Activated CD8-positive, alpha-beta T cell treated with anti-CD3 and anti-CD28 coated beads for 36 hours (primary cell): ENCODE measurements at places on chromosomes 12 and 14. TPM values are rescaled to one million over a fixed set of nuclear protein-coding genes. Genes with fewer than 3 reads are reported as not detected.

GRCh38 chr12:45219621-45220020 lies 3.7 kb downstream of the ANO6 start:
- H3K27me3 ChIP-seq, result no peaks in the 10 kb centered on the region
- no peak for DNase-seq
- no peaks in the 10 kb centered on the region for H3K36me3 ChIP-seq
- H3K27ac ChIP-seq, result no peak overlapping the region

The BLOC1S1 gene
- total RNA-seq, result 84.6 TPM

The BDKRB2 gene
- total RNA-seq, result not detected

GRCh38 chr14:68793734-68794129 lies 865 bp upstream of the ZFP36L1 start:
- H3K36me3 ChIP-seq, result peaks cover 46% of the 10 kb centered on the region
- peaks cover 40% of the 10 kb centered on the region for H3K4me1 ChIP-seq

DNA sequence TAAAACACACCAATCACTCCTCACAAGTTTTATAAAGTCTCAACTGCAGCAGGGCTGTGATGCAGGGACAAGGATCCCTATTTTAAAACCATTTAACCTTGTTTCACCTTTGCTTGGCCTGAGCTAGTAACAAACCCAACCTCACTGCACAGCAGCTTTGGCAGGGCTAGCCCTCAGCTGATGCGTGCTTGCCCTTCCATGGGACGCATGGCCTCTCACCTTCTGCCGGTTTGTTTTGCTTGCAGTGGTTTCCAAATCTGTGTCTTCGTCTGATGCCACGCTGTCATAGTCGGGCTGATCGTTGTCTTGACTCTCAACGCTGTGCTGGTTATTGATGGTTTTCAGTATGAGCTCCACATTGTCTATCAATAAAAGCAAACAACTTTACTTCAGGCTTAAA lies 43.3 kb downstream of the GIT2 start:
- H3K4me1 ChIP-seq, result peaks cover 12% of the 10 kb centered on the region
- DNase-seq, result no peak
- H3K27ac ChIP-seq, result no peak overlapping the region
- H3K27me3 ChIP-seq, result no peaks in the 10 kb centered on the region

GRCh38 chr14:32827514-32827913 lies 111.2 kb upstream of the NPAS3 start:
- no peak overlapping the region for H3K27ac ChIP-seq
- H3K27me3 ChIP-seq, result no peaks in the 10 kb centered on the region
- H3K4me1 ChIP-seq, result no peaks in the 10 kb centered on the region
- no peak overlapping the region for H3K4me3 ChIP-seq
- no peak for DNase-seq

DNA sequence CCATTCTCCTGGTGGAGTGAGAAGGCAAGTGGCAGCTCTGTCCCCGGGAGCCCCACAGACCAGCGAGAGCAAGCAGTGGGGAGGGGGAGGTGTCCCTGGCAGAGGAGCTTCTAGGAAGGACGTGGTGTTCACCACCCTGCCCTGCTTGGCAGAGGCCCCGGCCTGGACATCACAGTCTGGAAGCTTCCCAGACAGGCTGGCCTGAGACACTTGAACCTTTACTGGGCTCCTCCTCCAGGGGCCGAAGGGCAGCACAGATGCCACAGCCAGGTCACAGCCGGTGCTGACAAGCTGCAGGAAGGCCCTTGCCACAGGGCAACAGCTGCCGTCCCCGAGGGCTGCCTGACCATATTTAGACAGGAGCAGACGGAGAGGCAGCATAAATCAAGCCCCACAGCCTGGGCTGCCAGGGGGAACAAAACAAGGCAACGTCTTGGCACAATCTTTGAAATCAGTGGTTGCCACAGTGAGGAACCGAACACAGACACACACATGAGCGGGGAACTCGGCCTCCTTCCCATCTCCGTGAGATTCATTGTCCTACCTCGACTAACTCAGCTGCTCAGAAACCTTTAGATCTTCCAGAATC lies 28.5 kb downstream of the PRIMA1 start:
- no peak overlapping the region for H3K4me3 ChIP-seq
- H3K4me1 ChIP-seq, result no peaks in the 10 kb centered on the region
- H3K27me3 ChIP-seq, result peaks cover 4% of the 10 kb centered on the region
- no peaks in the 10 kb centered on the region for H3K36me3 ChIP-seq

DNA sequence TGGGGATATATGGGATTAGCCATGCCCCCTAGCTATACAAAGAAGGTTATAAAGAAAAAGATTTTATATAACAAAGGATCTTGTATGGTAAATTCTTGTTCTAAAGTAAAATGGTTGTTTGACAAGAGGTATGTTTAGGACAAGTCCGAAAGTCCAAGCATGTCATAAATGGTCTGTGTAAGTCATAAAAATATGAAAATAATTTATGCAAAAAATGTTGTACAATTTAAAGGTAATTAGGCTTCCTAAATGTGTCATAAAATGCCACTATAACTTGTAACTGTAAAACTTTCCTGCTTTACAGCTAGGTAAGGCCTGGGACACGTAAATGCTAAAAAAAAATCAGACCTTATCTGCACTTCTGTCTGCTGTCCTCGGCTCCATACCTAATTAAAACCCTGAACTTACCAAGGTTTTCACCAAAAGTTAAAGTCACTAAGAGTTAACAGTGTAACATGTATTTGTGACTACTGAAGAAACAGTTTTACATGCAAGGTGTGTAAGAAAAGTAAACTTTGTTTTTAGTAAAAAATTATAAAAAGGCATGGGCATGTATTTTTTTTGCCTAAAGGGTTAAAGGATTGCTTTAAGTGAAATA lies 110.0 kb upstream of the RESF1 start:
- no peak for DNase-seq
- peaks cover 10% of the 10 kb centered on the region for H3K4me1 ChIP-seq
- peaks cover 16% of the 10 kb centered on the region for H3K36me3 ChIP-seq
- H3K4me3 ChIP-seq, result no peak overlapping the region
- H3K27ac ChIP-seq, result no peak overlapping the region
- no peaks in the 10 kb centered on the region for H3K27me3 ChIP-seq

GRCh38 chr12:49584591-49584990 lies 16.6 kb upstream of the MCRS1 start:
- no peak overlapping the region for H3K4me3 ChIP-seq
- H3K27ac ChIP-seq, result no peak overlapping the region
- peaks cover 13% of the 10 kb centered on the region for H3K36me3 ChIP-seq
- no peaks in the 10 kb centered on the region for H3K27me3 ChIP-seq
- H3K4me1 ChIP-seq, result peaks cover 15% of the 10 kb centered on the region

- H3K27ac ChIP-seq, result peak overlapping the region; percentile 99
- H3K27me3 ChIP-seq, result no peaks in the 10 kb centered on the region
- H3K4me3 ChIP-seq, result peak overlapping the region; percentile 93
- H3K4me1 ChIP-seq, result peaks cover 41% of the 10 kb centered on the region
- peak; percentile 45 for DNase-seq
- peaks cover 43% of the 10 kb centered on the region for H3K36me3 ChIP-seq
Measured at GRCh38 chr12:6538420-6539313, 4.3 kb downstream of the GAPDH start.

- no peak for DNase-seq
- peaks cover 5% of the 10 kb centered on the region for H3K27me3 ChIP-seq
- H3K36me3 ChIP-seq, result no peaks in the 10 kb centered on the region
- H3K27ac ChIP-seq, result no peak overlapping the region
- H3K4me1 ChIP-seq, result no peaks in the 10 kb centered on the region
Measured at GRCh38 chr14:38958589-38958988, 144.4 kb downstream of the SEC23A start.

GRCh38 chr14:88791629-88792472 lies 902 bp downstream of the EML5 start:
- H3K27ac ChIP-seq, result peak overlapping the region; percentile 80
- H3K4me1 ChIP-seq, result peaks cover 23% of the 10 kb centered on the region
- H3K4me3 ChIP-seq, result peak overlapping the region; percentile 84

The AMN gene
- 1.4 TPM for total RNA-seq

GRCh38 chr12:47964106-47964728 lies 821 bp downstream of the TMEM106C start:
- peak overlapping the region; percentile 99 for H3K4me3 ChIP-seq
- H3K4me1 ChIP-seq, result peaks cover 28% of the 10 kb centered on the region
- peak; percentile 42 for DNase-seq
- peaks cover 1% of the 10 kb centered on the region for H3K27me3 ChIP-seq
- peaks cover 47% of the 10 kb centered on the region for H3K36me3 ChIP-seq

DNA sequence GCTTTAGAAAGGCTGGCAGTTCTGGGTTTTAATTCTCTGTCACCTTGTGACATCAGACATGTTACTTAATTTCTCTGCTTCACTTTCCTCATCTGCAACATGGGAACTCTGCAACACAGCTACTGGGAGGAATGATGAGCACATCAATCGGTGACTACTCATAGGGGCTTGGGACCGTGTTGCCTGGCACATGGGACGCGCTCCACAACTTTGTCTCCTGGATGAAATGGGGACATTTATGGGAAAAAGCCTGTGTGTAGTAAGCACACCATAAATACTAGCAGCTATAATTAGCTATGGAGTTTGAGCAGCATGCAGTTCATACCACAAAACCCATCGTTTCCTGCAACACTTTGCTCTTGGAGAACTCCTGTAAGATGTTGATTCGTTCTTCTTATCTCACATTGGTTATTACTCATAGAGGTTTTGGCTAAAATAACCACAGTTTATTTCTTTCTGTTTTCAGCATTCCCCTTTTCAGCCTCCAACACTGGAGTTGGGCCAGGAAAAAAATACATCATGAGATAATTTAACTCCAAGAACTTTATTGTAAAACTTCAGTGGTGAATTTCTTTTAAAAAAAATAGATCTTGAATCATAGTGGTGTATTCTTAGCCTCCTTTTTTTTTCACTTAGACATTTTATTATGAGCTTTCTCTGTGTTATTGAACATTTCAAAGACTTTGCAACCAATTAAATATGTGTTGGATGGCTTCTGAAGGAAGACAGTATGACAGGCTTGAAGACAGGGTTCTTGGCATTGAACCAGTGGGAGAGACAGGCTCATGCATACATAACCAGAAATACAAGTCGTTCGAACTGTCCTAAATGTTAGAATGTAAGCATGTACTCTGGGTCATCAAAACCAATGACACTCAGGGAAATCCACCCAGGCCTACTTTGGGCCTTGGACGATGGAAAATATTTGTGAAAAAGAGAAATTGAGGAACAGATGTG lies 72.7 kb downstream of the RIN3 start:
- peak overlapping the region; percentile 95 for H3K27ac ChIP-seq
- peaks cover 95% of the 10 kb centered on the region for H3K4me1 ChIP-seq
- peak overlapping the region; percentile 41 for H3K4me3 ChIP-seq
- no peaks in the 10 kb centered on the region for H3K27me3 ChIP-seq
- peaks cover 75% of the 10 kb centered on the region for H3K36me3 ChIP-seq

The KERA gene
- not detected for total RNA-seq

The PCED1B gene
- total RNA-seq, result 119 TPM

The NRL gene
- total RNA-seq, result 1.8 TPM

The BMP4 gene
- not detected for total RNA-seq

The FLVCR2 gene
- total RNA-seq, result 4.4 TPM

The BHLHE41 gene
- not detected for total RNA-seq

DNA sequence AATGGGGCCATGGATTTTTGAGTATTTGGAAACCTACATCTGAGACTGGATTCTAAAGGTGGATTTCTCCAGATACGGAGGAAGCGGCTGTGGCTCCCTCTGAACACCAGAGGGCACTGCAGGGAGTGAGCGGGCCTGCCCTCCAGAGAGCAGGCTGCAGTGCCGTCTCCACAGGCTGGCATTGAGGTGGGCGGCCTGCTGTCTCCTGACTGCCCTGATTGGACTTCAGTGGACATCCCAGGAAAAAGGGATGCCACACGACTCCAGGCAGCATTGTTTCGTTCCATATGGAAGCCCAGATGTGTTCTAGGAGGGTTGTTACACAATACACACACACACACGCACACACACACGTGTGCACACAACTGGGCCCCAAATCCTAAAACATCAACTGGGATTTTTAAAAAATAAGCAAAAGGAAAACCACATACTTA lies 20.9 kb upstream of the ANO2 start:
- H3K4me3 ChIP-seq, result no peak overlapping the region
- DNase-seq, result peak; percentile 64
- peaks cover 2% of the 10 kb centered on the region for H3K27me3 ChIP-seq
- no peak overlapping the region for H3K27ac ChIP-seq

- no peaks in the 10 kb centered on the region for H3K36me3 ChIP-seq
- H3K4me3 ChIP-seq, result no peak overlapping the region
- peaks cover 27% of the 10 kb centered on the region for H3K27me3 ChIP-seq
- H3K4me1 ChIP-seq, result peaks cover 2% of the 10 kb centered on the region
- no peak for DNase-seq
Measured at GRCh38 chr12:109711596-109712461, 1.8 kb upstream of the FAM222A start.

- peaks cover 5% of the 10 kb centered on the region for H3K27me3 ChIP-seq
- no peak overlapping the region for H3K4me3 ChIP-seq
- no peak overlapping the region for H3K27ac ChIP-seq
- no peaks in the 10 kb centered on the region for H3K36me3 ChIP-seq
- H3K4me1 ChIP-seq, result no peaks in the 10 kb centered on the region
Measured at GRCh38 chr12:63965936-63966605, 121.6 kb downstream of the SRGAP1 start.

The NAV3 gene
- not detected for total RNA-seq

DNA sequence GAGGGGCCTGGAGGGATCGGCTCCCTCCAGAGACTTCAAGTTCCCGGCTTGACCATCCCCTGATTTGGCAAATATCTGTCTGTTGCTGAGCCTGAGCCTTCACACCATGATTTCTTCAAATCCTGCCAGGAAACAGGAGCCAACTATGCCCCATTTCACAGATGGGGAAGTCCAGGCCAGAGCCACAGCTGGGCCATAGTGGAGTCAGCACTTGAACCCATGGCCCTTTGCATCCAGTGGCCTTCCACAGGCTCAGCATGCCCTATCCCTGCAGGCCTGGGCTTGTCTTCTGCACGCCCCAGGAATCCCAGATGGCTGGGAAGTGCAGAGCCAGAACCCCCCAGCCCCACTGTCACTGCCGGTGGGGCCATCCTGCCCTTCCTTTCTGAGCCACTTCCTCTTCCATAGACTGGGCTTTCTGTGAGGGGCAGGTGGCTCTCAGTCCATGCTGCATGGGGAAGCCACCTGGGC lies 44.9 kb downstream of the CYP46A1 start:
- no peak for DNase-seq
- H3K36me3 ChIP-seq, result no peaks in the 10 kb centered on the region
- no peaks in the 10 kb centered on the region for H3K4me1 ChIP-seq
- no peak overlapping the region for H3K27ac ChIP-seq
- peaks cover 25% of the 10 kb centered on the region for H3K27me3 ChIP-seq
- H3K4me3 ChIP-seq, result no peak overlapping the region

DNA sequence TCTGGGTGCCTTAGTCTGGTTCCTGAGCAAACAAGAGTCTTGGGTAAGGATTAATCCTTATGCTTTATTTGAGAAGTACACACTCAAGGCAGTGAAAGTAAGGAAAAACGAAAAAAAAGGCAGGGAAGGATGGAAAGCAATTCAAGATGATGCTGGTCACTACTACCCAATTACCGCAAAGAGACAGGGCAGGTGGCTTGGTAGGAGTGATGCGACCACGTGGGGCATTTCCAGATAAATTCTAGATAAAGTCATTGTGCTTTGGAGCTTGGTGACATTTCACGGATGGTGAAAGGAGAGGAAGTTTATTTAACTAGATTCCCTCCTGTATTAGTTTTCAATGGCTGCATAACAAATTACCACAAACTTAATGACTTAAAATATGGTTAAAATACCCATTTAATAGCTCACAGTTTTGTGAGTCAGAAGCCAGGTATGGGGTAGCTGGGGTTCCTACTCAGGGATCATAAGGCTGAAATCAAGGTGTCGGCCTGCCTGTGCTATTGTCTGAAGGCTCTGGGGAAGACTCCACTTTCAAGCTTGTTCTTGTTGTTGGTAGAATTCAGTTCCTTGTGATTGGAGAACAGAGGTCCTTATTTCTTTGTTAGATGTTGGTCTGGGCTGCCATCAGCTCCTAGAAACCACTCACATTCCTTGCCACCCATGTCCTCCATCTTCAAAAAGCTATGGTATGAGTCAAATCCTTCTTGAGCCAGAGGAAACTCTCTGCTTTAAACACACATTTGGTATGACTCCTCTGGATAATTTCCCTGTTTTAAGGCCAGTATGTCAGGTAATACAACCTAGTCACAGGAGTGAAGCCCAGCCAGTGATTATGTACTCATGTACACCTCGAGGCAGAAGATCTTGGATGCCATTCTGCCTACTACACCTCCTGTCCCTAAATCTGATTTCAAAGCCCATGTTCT lies 5.6 kb upstream of the HMGA2 start:
- no peaks in the 10 kb centered on the region for H3K36me3 ChIP-seq
- H3K4me1 ChIP-seq, result peaks cover 10% of the 10 kb centered on the region
